ENCODE measurements at places on chromosomes 4 and X.

DNA sequence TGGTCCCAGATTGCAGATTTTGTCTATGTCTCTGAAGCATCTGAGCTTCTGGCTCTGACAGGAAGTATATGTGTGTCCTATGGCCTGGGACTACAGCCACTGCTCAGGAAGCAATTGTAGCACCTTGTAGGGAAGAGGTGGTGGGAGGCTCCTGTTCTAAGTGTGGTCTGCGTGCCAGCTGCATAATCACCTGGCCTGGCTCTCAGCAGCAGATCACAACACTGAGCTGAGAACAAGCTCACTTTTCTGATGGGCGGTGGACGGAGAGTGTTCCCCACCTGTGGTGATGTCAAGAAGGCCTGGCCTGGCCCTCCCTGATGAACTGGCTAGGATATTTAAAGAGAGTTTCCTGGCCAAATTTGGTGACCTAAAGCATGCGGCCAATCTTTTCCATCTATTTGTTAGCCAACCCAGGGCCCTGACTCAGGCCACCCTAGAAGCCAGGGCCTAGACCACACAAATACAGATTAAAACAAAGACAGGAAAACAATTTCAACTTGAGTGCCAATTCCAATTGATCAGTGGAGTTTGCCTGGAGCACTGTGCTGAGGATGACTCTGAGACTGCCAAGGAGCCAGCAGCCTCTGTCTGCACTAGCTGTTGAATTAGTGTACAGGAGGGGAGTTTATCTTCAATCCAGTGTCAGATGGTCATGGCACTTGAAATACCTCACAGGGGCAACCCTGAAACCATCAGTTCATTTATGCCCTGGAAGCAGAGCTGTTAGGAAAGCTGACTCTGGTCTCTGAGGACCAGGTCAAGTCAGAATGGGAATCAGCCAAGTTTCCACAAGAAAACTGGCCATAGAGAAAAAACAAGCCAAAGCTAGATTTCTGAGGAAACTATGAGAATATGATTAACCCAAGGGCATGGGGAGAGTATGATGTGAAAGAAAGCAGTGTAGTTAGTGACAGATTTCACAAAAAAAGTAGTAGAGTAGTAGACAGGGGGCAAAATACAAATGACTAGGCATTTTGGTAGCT, 47.4 kb downstream of the PRDM5 start:
- DNase-seq = no peak

GRCh38 chrX:24395775-24396174, 35.3 kb downstream of the SUPT20HL1 start:
- peak; percentile 58 for DNase-seq

GRCh38 chrX:1592470-1593142, 1.2 kb downstream of the AKAP17A start:
- no peak for DNase-seq

- no peak for DNase-seq
Observed at GRCh38 chr4:151418385-151418784, 9.4 kb downstream of the FHIP1A start.

DNA sequence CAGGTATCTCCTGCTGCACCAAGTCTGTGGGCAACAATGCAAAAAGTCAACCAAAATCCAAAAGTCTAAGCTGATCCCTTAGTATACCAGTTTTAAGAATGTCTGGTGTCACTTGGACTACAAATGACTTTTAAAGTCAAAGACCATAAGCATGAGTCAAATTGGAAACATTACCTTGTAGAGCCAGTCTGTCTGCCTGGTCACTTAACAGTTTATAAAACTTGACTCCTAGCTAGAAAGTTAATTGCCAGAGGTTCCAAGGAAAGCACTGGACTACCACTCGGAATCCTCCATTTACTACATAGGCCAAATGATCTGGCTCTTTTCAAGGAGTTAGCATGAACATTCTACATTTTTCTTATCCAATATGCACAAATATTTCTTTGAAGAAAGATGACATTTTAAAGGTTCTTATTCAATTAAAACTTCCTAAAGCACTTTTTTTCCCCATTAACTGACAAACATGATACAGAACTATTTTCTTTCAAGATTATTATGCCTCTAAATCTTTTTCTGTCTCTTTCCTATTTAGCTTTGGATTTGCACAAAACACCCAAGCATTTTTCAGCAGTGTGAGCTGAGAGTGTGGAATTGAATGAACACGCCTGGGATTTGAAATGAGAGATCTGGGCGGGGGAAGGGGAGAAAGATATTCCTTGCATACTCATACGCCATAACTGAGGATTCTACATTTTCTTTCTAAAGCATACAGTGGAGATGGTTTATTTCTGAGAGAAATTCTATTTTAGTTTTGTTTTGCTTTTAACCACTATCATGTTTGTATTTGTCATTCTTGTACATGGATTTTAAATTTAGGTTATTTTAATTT, 188.4 kb downstream of the SHROOM3 start:
- DNase-seq = no peak

GRCh38 chr4:179399054-179399782, 1957.0 kb upstream of the AGA start:
- DNase-seq = no peak
